ENCODE measurements at places on chromosomes 5 and 9.

- DNase-seq = no peak
These were observed 1.6 kb downstream of the C1QTNF3 start for GRCh38 chr5:34041247-34041972.

- no peak for DNase-seq
These were observed 18.1 kb downstream of the OLFML2A start for GRCh38 chr9:124794902-124795491.

GRCh38 chr5:35335752-35336151 lies 105.5 kb upstream of the PRLR start:
- DNase-seq = no peak

DNA sequence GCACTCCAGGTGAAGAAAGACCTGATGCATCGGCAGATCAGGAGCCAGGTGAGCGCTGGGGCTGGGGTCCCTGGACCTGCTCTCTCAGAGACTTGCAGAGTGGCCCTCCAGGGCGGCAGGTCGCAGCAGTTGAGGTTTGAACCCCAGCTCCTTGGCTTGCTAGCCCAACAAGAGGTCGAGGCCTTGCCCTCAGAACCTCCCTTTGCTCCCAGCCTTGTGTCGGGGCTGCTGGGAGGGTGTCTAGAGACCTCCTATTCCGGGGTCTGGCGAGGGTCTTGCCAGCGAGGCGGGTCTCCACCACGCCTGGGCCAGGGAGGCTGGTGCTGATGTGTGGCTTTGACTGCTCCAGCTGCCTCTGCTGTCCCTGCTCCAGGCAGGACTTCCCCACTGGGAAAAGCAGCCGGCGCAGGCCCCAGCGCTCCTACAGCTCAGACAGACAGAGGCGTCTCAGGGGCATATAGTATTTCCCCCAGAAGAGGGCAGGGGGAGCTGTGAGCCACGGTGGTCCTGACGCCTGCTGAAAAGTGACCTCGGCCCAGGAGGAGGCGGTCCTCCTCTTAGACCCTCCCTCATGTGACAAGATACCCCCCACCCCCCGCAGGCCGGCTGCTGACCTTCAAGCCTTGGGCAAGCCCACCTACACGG lies 38.3 kb downstream of the LRSAM1 start:
- DNase-seq = no peak

- DNase-seq = no peak
These were observed 102.1 kb upstream of the SSBP2 start for GRCh38 chr5:81853030-81853357.

GRCh38 chr5:55177078-55177477 lies 4.1 kb upstream of the CDC20B start:
- DNase-seq = no peak

DNA sequence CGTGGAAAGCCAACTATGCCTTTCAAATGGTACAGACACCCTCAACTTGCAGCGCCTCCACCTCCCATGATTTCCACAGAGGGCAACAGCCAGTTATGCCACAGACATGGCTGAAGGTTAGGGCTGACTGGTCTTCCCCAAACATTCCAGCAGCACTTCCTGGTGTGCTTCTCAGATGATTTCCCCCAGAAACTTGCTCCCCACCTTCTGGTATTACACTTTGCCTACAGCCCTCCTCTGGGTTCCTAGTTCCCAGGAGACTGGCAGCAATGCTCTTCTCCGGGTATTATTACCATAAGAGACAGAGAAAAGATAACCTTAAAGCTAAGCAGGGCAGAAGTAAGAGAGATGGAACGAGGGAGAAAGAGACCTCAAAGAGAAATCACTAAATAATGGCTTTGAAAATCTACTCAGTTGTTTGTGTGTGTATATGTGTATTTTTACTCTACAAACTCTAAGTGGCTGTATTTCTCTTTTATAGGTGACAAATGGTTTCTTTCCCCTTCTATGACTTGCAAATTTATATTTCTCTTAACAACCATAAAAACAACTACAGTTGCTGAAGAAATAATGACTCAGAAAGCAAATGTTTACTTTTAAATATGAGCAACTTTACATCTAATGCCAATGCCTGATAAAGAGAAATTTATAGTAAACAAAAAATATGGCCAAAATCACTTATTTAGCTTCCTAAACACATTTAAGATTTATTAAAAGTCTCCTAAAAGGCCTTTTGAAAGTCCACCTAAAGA lies 133.8 kb downstream of the PDE4D start:
- DNase-seq = no peak

DNA sequence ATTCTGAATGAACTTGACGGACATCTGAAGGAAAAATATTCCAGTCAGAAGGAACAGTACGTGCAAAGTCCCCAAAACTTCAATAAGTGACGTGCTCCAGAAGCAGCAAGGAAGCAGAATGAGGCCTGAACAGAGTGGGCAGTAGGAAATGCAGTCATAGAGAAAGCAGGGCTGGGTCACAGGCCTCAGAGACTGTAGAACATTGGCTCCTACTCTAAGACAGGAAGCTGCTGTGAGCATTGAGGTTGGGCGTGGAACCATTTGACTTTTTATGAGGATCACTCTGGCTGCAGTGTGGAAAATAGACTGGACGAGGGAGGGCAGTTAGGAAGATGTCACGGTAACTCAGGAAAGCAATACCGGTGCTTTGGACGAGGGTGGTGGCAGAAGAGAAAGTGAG lies 64.0 kb downstream of the DOCK8 start:
- peak; percentile 50 for DNase-seq

DNA sequence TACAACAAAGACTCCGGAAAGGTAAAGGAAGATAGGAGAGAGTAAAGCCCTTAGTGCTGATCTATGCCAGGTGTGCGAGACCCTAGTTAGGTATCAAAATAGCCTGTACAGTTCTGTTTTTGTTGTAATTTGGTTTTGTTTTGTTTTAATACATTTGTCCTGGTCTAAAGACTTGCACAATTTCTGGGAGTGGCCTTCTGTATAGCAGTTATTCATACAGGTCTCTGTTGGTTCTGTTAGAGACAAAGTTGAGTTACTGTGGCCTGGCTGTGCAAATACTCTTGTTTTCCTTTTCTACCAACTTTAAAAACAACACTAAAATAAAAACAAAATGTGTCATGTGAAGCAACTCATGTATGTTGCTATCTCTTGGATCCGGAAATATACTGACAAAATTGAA lies 163.6 kb downstream of the COMMD10 start:
- DNase-seq = no peak

DNA sequence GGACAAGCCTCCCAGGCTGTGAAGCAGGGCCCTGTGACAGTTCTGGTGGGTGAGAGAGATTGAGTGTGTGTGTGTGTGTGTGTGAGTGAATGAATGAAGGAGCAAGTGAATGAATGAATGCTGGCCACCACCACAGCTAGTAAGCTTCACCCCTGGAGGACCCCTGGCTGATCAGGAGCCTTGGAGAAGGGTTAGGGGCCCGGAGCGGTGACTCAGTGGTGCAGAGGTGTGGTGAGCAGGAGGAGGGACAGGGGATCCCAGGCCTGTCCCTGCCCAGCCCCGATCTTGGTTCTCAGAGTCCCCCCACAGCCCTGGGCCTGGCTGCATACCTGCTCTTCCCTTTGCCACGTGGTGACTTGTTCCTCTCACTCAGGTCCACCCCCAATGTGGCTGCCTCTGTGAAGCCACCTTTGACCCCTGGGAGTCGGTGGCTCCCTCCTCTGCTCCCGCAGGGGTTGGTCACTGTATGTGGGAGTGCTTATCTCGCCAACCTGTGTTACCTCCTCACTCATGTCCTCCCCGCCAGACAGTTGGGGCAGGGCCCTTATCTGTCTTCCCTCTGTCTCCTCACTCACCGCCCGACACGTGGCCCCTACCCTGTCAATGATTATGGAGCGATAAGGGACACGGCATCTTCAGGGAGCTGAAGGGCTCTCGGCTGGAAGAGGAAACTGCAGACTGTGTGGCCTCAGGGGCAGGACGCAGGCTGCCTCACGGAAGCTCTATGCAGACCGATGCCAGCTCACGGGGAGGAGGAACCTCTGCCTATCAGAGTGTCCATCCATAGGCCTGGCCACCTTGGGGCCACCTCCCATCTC lies 99.9 kb upstream of the PITX1 start:
- no peak for DNase-seq

- DNase-seq = no peak
These were observed 1.8 kb downstream of the PAIP2 start for GRCh38 chr5:139343476-139343875.

DNA sequence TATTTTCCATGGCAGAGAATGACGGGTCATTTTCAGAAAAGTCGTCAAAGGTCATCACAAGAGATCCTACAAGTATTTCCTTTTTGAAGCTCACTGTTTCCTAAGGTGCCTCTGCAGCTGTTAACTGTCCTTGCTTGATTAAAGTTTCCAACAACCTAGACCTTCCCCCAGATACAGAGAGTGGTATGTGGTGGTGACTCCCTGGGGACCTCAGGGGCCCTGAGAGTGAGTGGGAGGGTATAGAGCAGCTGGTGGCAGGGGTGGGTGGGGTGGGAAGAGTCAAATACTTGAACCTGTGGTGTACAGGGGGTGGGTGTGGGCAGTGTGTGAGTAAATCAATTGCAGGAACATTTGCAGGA lies 1.6 kb upstream of the CD72 start:
- DNase-seq = peak; percentile 8

GRCh38 chr5:176750144-176750543 lies 60.2 kb upstream of the UNC5A start:
- DNase-seq = no peak

DNA sequence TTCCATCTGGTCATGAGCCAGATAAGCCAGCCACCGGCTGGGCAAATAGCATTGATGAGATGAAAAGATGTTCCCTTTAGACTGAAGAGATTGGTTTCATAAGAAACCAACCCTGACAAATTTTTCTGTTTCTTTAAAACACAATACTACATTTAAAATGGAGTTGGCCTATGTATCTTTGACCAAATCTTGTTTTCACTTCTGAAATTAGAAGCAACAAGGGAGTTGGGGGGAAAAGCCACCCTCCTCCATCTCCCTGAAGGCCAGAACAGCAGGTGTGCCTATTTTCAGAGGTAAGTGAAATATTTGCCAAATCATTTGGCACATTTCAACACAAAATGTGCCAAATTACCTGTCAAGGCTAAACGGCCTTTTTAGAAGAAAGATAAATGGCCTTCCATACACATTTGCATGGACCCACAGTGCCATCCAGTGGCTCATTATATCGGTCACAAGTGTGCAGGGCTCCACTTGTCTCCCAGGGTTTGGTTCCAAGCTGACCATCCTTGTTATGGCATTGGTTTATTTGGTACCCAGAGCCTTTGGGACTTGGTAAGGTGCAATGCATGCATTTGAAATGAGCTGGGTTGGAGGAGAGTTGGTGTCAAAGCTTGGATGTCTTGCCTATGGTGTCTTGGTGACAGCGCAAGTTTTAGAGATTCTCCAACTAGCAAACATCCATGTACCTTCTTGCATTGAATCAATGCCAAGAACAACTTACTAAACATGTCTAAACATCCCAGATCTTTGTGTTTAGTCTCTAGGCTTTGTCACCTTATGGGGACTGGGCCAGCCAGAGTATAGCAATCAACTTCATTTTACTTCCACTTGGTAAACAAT lies 372.0 kb upstream of the KIF2A start:
- DNase-seq = no peak

DNA sequence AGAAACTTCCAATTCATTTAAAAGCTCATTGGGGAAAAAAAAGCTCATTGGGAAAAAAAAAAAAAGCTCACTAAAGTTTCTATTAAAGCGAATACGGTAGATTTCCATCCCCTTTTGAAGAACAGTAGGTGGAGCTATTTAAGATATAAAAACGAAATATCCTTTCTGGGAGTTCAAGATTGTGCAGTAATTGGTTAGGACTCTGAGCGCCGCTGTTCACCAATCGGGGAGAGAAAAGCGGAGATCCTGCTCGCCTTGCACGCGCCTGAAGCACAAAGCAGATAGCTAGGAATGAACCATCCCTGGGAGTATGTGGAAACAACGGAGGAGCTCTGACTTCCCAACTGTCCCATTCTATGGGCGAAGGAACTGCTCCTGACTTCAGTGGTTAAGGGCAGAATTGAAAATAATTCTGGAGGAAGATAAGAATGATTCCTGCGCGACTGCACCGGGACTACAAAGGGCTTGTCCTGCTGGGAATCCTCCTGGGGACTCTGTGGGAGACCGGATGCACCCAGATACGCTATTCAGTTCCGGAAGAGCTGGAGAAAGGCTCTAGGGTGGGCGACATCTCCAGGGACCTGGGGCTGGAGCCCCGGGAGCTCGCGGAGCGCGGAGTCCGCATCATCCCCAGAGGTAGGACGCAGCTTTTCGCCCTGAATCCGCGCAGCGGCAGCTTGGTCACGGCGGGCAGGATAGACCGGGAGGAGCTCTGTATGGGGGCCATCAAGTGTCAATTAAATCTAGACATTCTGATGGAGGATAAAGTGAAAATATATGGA lies at the start of gene PCDHGA12:
Gene PCDHGA12 (plus strand): TSS at position 176 of the 782 bp plus-strand sequence. CDS start 253 bp downstream, at position 429.
- no peak for DNase-seq

DNA sequence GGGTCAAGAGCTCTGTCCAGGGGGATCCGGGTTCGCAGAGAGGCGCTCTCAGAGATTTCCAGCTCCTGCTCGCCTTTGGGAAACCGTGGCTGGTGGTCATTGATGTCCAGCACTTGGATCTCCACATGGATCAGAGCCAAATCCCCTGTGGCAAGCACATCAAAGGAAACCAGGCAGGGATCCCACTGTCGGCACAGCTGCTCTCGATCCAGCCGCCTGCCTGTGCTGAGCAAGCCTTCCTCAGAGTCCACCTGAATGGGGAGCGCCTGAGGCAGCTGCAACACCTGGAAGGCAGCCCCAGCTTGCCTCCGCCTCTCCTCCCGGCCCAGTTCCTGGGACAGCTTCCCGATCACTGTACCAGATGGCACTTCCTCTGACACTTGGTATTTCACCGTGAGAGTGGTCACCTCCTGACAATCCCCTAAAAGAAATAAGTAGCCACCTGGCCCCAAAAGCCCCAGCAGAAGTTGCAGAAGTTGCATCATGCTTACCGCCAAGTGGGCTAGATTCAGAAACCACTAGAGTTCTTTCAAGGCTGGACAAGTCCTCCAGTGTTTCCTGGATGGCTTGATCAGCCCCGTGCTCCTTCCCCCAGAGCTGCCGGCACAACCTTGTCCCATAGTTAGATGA lies 520 bp downstream of the PCDH12 start:
- no peak for DNase-seq

DNA sequence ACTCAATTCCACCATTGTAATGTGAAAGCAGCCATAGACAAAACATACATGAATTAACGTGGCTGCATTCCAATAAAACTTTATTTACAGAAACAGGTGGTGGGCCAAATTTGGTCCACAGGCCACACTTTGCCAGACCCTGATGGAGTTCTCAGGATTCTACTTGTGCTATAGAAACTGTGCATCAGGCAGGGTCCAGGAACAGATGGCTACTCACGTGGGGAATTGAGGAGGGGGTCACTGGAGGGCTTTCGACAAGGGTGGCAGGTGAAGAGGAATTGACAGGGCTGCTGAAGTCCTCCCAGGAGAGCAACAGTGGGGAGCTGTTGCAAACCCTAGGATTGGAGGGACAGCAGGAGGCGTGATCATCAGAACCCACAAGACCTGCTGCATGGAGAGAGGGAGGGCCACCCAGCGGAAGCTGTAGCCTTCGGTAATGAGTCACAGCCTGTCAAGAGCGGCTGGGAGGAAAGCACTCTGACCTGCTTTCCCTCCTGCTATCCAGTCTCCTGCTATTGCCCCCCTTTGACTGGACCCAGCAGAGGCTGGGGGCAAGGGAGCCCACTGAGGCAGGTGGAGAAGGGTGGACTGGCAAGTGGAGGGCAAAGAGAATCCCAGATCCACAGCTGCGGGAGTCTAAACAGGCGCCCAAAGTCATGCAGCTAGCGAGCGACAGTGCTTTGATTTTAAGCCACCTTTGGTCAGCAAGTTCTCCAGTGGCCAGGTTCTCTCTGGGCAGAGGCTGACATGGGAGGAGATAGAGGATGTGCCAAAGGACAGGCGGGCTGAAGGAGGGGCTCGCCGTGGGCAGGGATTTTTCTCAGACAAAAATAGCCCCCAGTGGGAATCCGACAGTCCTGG lies 138.3 kb upstream of the SMIM23 start:
- no peak for DNase-seq

Data from stimulated activated CD4-positive, alpha-beta T cell treated with anti-CD3 and anti-CD28 coated beads, Interleukin-12 subunit alpha, Interleukin-12 subunit beta, amount 100 ng/mL, for 48 hours (primary cell).